Regular cardiac myocyte (primary cell): ENCODE measurements at places on chromosomes 3 and 15. TPM values are rescaled to one million over a fixed set of nuclear protein-coding genes. Genes with fewer than 3 reads are reported as not detected.

Gene LRRC49
- total RNA-seq, result 12.4 and 13.0 TPM in 2 replicates

Gene GP5
- 0.19 and 1.1 TPM in 2 replicates for total RNA-seq

Gene LMAN1L
- not detected in 2 replicates for total RNA-seq

Gene GHSR
- not detected in 2 replicates for total RNA-seq

Gene SPATA12
- not detected in 2 replicates for total RNA-seq

Gene SACM1L
- 30.4 and 35.3 TPM in 2 replicates for total RNA-seq

Gene RGMA
- total RNA-seq, result under 0.01 and 0.19 TPM in 2 replicates
